ENCODE measurements at places on chromosomes 5 and 9. TPM values are rescaled to one million over a fixed set of nuclear protein-coding genes. Genes with fewer than 3 reads are reported as not detected.

The IL4 gene
- not detected for polyA plus RNA-seq

The SPINK13 gene
- not detected for polyA plus RNA-seq

The DMRTA1 gene
- polyA plus RNA-seq, result not detected

The PLEKHG4B gene
- not detected for polyA plus RNA-seq

The OGN gene
- 0.33 TPM for polyA plus RNA-seq

The UQCRQ gene
- polyA plus RNA-seq, result 552 TPM

The ARSI gene
- not detected for polyA plus RNA-seq

The ARHGEF39 gene
- polyA plus RNA-seq, result 0.64 TPM

The C1QTNF2 gene
- not detected for polyA plus RNA-seq

The PCDHAC2 gene
- not detected for polyA plus RNA-seq

The C9 gene
- not detected for polyA plus RNA-seq

The CCL21 gene
- not detected for polyA plus RNA-seq

The IRX1 gene
- not detected for polyA plus RNA-seq

The BAAT gene
- not detected for polyA plus RNA-seq

The HAVCR2 gene
- polyA plus RNA-seq, result 1.8 TPM

The CANX gene
- polyA plus RNA-seq, result 147 TPM

The TERT gene
- not detected for polyA plus RNA-seq

The TEX53 gene
- not detected for polyA plus RNA-seq

The GPR151 gene
- not detected for polyA plus RNA-seq

The ZFP2 gene
- polyA plus RNA-seq, result 1.0 TPM

The MOB3B gene
- polyA plus RNA-seq, result 7.1 TPM

The PHYKPL gene
- 58.1 TPM for polyA plus RNA-seq

The PCDHB5 gene
- polyA plus RNA-seq, result not detected

The FOXD1 gene
- polyA plus RNA-seq, result not detected

The SPRY4 gene
- not detected for polyA plus RNA-seq

The TXNDC8 gene
- not detected for polyA plus RNA-seq

The IL3 gene
- polyA plus RNA-seq, result not detected

The SKIC3 gene
- polyA plus RNA-seq, result 46.0 TPM

The CSF1R gene
- 0.10 TPM for polyA plus RNA-seq

The LECT2 gene
- polyA plus RNA-seq, result not detected

The INSYN2B gene
- not detected for polyA plus RNA-seq

The SETD9 gene
- polyA plus RNA-seq, result 7.3 TPM

The RORB gene
- polyA plus RNA-seq, result not detected

The LPAR1 gene
- polyA plus RNA-seq, result not detected

The GRM6 gene
- not detected for polyA plus RNA-seq

The CEMIP2 gene
- polyA plus RNA-seq, result 7.3 TPM

The KIF4B gene
- polyA plus RNA-seq, result not detected

The ZDHHC11B gene
- polyA plus RNA-seq, result not detected

The NR6A1 gene
- 0.03 TPM for polyA plus RNA-seq

The ASS1 gene
- not detected for polyA plus RNA-seq

The CCDC192 gene
- not detected for polyA plus RNA-seq

The HRH2 gene
- polyA plus RNA-seq, result 0.49 TPM

The NR4A3 gene
- polyA plus RNA-seq, result 0.60 TPM

The LRRC19 gene
- polyA plus RNA-seq, result not detected

The PCDHGB5 gene
- polyA plus RNA-seq, result 1.9 TPM

The RPL12 gene
- polyA plus RNA-seq, result 2,090 TPM

The WDR31 gene
- 0.13 TPM for polyA plus RNA-seq

The EDIL3 gene
- polyA plus RNA-seq, result not detected

The LCN9 gene
- polyA plus RNA-seq, result not detected
